Aorta (tissue), 5 donors: ENCODE measurements at places on chromosomes 4 and X. TPM values are rescaled to one million over a fixed set of nuclear protein-coding genes. Genes with fewer than 3 reads are reported as not detected.

DNA sequence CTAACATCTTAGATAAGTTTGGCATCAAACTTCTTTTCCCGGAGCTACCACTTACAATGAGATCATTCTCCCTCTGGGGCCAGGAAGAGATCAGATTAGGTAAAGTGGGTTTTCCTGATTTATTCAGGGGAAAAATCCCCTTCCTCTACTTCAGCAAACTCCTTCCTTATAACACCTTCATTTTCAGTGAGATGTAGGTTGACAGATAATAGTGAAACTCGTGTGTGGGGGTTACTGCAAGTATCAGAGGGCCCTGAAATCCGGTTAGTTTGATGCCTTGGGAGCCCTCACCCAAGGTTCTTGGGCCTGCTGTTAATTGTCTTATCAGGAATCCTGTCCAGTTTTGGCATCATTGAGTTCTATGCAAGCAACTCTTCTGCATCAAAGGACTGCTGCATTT lies 10.8 kb downstream of the FTHL17 start:
- DNase-seq, result no peak

- DNase-seq, result no peak
These were observed 6.5 kb downstream of the CENPU start for GRCh38 chr4:184727430-184727829.

DNA sequence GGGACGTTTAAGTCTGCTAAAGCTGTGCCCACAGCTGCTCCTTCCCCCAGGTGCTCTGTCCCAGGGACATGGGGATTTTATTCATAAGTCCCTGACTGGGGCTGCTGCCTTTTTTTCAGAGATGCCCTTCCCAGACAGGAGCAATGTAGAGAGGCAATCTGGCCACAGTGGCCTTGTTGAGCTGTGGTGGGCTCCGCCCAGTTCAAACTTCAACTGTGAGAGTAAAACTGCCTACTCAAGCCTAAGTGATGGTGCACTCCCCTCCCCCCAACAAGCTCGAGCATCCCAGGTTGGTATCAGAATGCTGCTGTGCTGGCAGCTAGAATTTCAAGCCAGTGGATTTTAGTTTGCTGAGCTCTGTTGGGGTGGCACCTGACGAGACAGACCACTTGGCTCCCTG lies 1371.4 kb downstream of the ADGRL3 start:
- DNase-seq, result no peak

DNA sequence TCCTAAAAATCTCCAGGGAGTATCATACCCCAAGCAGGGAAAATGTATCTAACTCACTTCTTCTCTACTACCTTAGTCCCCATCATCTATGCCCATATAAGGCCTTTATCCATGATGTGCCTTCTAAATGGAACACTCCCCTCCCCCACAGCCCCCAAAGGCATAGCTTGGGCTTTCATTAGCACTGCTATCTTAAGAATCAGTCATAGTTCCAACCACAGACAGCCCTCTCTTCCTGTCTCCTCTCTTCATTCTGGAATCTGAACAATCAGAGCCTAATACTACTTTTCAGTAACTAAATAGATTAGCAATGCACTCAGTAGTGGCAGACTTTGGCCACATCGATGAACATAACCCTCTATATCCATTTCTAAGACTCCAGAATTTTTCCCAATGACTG lies 313.2 kb upstream of the DKK2 start:
- DNase-seq, result no peak

DNA sequence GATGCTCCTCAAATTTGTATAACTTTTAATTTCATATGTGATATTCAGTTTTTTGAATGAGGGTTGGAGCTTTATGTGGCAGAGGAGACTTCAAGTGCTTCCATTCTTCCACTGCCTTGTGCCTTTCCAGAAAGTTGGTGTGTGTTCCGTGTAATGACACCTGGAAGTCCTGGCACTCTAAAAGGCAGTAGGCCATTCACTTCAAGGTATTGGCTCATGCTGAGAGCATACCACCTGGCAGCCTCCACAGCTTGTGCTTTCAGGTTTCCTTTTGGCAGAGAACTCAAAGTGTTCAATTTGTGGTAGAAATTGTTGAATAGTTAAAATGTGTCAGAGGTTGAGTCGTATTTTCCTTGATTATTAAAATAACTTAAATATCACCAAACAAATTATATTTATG lies 49.6 kb downstream of the GRIA2 start:
- no peak for DNase-seq

DNA sequence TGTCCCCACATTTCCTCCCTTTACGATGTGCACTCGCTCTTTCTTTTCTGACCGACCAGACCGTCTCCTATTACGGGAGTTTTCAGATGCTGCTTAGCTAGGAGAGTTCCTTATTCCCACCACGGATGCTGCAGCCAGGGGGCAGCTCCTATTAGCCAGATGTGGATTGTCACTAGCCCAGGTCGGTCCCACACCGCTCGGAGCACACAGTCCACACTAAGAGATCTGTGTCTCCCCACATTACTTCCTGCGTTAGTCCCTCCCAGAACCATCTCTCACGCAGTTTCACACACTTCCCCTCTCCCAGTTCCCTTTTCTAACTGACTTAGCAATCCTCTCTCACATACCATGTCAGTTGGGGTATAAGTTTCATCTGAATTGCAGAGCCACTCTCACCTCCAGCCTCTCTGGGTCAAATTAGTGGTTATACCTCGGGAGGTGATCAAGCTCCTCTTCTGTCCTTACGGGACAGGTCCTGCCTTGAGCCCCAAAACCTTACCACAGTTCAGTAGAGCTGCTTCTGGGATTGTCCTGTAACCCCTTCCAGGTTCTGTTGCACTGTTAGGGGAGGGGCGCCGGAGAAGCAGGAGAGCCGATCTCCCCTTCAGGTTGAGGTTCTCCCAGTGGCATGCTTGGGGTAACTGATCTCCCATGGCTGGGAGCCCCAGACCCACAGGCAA lies 28.2 kb downstream of the SULT1E1 start:
- peak; percentile 50 for DNase-seq

DNA sequence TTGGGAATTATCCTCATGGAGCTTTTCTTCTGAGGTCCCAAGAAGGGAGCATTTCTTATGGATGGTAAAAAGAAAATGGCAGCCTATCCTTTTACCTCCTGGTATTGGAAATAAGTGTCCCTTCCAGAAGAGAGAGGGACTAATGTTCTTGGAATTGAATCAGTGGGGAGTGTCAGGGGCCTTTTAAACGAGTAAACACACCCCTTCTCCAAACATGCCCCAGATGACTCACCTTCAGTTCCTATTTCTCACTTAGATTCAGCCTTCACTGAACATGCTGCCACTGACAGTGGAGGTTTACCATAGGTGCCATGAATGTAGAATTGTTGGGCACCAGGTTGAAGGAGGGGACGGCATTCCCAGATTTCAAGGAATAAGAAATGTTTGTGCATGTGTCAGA lies 19.0 kb downstream of the MAGEC2 start:
- no peak for DNase-seq

DNA sequence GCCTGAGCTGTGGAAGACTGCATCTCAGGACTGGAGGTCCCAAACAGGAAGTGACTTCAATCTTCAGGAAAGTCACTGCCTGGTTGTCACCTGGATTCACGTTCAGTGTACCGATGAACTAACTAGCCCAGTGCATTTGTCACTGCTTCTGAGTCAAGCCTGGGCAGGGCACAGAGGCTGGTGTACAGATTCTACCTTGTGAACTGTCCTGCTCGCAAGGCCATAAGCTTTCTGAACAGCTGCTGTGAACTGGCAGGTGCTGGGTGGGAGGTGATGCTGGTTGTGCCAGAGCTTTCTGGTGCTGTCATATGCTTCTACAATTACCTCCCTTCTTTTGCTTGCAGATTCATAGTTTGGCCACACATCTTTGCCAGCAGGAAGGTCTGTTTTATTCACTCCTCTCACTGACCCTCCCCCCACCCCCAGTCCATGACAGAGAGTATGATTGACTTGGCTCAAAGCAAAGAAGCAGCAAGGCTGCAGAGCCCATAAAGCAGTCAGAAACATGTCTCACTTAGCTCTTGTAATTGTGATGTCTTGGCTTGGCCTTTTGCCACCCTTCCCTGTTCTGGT lies 40.5 kb downstream of the ZCCHC12 start:
- no peak for DNase-seq

GRCh38 chr4:40202474-40202873 lies 5.6 kb downstream of the RHOH start:
- DNase-seq, result no peak

GRCh38 chr4:2832981-2833670 lies 10.5 kb upstream of the ADD1 start:
- DNase-seq, result no peak

DNA sequence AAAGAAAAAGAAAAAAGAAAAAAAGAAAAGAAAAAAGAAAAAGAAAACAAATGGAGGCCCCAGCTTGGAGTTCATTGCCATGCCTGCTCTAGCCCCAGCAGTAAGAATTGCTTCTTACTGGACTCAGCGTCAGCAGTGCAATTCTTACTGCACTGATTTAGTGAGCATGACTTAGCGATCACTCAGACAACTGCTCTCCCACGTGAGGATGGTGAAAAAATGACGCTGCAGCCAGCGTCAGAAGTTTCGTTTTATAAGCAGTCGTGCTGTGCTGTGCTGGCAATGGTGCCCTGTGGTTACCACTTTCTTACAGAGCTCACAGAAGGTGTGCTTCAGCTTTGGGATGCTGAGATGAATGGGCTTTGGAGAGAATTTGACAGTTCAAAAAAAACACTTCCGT lies 68.3 kb upstream of the DDX3X start:
- DNase-seq, result no peak

GRCh38 chr4:3392321-3392720 lies 49.4 kb upstream of the HGFAC start:
- no peak for DNase-seq

DNA sequence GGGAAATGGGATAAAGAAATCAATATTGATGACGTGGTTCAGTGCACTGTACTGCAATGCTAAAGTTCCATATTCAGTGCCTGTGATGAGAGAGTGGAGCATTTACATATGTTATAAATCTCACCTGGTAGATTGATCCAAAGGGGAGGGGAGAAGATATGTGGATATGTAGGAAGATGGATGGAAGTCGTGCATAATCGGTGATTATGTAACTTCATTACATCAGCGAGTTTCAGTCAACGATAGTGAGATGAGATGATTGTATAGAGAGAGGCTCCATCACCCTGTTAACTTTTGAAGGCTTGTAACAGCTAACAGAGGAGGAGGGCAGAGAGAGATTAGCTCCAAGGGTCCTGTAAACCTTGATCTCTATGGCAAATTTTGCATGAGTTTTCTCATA lies 1.8 kb downstream of the IL1RAPL1 start:
- DNase-seq, result no peak

DNA sequence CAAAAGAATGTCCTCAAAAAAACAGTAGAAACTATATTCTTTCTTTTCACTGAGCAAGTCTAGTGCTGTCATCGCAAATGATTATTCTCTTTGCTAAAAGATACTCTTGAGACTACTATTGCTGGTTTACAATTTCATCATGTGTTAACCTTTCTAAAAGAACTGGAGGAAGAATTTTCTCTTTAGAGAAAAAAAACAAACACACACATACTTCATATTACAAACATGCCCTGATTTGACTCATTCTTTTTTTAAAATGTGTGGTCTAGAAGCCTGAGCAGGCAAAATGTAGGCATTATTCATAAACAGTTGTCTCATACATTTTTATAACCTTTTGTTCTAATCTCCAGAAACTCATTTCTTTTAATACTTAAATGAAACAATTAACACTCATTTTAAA lies 60.6 kb upstream of the FAT4 start:
- no peak for DNase-seq

DNA sequence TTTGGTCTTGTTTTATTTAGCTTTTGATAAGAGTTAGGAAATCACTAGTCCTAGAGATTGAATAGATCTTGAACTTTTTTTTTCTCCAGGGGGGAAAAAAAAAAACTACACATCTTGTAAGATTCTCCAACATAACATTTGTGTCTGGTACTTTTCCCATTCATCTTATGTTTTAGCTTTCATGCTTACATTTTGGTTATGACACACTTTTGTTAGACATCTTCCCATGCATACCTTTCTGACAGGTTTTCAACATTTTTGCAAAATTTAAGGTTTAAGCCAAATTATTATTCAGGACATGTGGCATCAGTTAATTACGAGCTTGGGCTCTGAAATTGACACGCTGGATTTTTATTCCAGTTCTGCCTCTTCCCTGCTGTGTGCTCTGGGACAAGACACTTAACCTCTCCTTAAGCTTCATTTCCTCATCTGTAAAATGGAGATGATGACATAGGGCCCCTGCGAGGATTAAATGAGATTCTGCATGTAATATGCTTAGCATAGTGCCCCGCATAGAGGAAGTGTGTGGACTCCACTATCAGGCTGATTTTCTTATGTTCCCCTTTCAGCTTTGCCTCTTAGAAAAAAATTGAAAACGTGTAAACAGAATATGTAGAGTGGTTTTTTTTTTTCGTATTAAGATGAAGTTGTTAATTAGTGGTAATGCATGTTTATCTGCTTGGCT lies 5.3 kb downstream of the KIT start:
- no peak for DNase-seq

EVC2 gene
- 12.2 TPM for total RNA-seq

SMC1A gene
- total RNA-seq, result 57.3 TPM

ATOH1 gene
- total RNA-seq, result not detected
